ENCODE measurements at places on chromosomes 11 and 22. TPM values are rescaled to one million over a fixed set of nuclear protein-coding genes. Genes with fewer than 3 reads are reported as not detected.

GRCh38 chr11:76700177-76701100, 29.9 kb upstream of the LRRC32 start:
- H3K27me3 ChIP-seq, result no peaks in the 10 kb centered on the region
- H3K36me3 ChIP-seq, result no peaks in the 10 kb centered on the region
- H3K4me3 ChIP-seq, result no peak overlapping the region
- no peak for DNase-seq
- peaks cover 16% of the 10 kb centered on the region for H3K4me1 ChIP-seq
- H3K27ac ChIP-seq, result peak overlapping the region; percentile 79

DNA sequence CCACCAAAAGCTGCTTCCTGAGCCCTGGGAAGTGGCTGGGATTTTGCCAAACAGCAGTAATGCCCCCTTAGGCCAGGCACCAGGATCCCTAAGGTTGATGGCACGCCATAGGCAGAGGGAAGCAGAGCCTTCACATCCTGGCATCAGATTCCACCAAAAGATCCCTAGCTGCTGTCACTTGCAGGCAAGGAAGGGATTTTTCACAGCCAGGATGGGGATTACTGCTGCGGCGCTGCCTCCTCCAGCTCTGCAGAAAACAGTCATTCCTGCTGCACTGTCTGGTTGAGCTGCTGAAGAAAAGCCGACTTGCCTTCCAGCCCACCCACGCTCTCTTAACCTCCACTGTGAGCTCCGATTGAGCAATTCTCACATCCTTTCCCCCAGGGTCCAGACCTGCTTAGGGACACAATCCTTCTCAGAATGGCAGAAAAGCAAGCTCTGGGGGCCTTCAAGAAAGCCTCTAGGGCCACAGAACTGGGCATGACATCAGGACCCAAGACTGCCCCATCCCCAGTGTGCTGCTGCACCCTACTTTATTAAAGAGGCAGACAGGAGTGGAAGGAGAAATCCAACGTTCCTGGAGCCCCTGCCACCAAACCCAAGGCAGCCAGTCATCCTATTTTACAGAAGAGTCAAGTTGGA, 19.9 kb downstream of the SYN3 start:
- no peaks in the 10 kb centered on the region for H3K36me3 ChIP-seq
- H3K27ac ChIP-seq, result no peak overlapping the region
- DNase-seq, result no peak
- no peaks in the 10 kb centered on the region for H3K27me3 ChIP-seq

TYR gene
- not detected for total RNA-seq

DNA sequence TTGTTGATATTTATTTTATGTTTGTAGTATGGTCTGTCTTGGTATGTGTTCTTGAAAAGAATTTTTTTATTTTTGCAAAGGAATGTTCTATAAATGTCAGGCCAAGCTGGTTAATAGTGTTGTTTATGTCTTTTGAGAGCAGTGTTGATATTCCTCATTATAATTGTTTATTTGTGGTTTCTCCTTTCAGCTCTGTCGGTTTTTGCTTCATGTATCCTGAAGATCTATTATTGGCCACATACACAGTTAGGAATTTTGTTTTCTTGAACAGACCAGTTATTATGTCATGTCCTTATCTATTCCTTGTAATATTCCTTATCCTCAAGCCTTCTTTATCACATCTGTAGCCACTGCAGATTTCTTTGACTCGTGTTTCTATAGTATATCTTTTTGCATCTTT, 56.5 kb downstream of the PDHX start:
- no peak for DNase-seq
- H3K27me3 ChIP-seq, result no peaks in the 10 kb centered on the region
- H3K4me1 ChIP-seq, result peaks cover 12% of the 10 kb centered on the region
